ENCODE measurements at places on chromosomes 1 and 21.

GRCh38 chr1:32023351-32023750, 9.7 kb downstream of the KHDRBS1 start:
- no peak for DNase-seq

- peak; percentile 59 for DNase-seq
Measured at GRCh38 chr21:38401191-38401926, 96.9 kb downstream of the ERG start.

GRCh38 chr1:147169171-147169570, 3.1 kb downstream of the PRKAB2 start:
- no peak for DNase-seq

DNA sequence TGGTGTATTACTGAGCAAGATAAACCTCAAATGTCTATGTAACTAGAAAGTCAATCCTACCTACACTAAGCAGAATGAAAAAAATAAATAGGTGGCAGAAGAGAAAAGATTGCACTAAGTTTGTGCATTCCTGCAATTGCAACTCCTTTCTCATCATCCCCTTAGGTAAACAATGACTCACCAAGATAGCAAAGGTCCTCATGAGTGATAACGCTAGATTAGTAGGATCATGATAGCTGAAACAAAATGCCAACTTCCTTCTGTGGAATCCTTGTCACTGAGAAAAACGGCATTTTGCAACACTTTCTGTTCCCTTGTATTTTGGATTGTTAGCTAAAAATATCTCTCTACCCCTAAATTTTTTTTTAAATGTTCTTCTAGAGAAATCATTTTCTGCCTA, 20.0 kb upstream of the FCER1A start:
- DNase-seq, result no peak

GRCh38 chr21:42582787-42583476, 69.3 kb downstream of the SLC37A1 start:
- DNase-seq, result no peak
